ENCODE measurements at places on chromosomes 11 and 22.

- DNase-seq, result no peak
Observed at GRCh38 chr22:44892803-44893730, 116.7 kb downstream of the PHF21B start.

DNA sequence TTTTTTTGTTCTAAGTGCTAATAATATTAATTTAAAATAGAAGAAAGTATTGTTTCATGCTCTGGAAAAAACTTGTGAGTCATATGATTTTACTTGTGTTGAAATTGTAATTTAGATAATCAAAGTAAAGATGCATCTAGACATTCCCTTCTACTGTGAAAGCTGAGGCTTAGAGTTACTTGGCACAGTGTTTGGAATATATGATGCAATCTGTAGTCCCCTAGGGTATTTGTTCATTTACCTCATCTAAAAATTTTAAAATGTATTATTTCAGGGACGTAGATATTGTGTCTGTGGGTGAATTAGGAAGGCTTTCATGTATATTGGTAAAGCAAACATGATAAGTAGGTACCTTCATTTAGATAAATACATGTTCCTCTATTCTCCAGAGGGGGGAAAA is 793.5 kb upstream of the CNTN5 start:
- DNase-seq, result no peak

GRCh38 chr11:115581871-115582639 is 77.8 kb upstream of the CADM1 start:
- DNase-seq, result no peak

DNA sequence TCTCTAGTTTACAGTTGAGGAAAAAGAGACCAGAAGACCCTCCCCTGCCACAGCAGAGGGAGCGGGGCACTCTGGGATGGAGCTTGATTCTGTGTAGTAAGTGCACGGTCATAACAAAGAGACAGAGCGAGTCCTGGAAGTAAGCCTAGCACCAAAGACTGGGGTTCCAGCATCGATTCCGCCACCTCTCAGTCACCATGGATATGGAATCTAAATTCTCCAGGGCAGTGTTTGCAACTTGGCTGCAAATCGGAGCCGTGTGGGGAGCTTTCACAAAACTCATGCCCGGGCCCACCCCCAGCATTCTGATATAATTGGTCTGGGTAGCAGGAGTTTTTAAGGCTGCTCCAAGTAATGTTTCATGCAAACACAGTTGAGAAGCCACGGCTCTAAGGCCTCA is 129.5 kb upstream of the OPCML start:
- DNase-seq, result no peak

DNA sequence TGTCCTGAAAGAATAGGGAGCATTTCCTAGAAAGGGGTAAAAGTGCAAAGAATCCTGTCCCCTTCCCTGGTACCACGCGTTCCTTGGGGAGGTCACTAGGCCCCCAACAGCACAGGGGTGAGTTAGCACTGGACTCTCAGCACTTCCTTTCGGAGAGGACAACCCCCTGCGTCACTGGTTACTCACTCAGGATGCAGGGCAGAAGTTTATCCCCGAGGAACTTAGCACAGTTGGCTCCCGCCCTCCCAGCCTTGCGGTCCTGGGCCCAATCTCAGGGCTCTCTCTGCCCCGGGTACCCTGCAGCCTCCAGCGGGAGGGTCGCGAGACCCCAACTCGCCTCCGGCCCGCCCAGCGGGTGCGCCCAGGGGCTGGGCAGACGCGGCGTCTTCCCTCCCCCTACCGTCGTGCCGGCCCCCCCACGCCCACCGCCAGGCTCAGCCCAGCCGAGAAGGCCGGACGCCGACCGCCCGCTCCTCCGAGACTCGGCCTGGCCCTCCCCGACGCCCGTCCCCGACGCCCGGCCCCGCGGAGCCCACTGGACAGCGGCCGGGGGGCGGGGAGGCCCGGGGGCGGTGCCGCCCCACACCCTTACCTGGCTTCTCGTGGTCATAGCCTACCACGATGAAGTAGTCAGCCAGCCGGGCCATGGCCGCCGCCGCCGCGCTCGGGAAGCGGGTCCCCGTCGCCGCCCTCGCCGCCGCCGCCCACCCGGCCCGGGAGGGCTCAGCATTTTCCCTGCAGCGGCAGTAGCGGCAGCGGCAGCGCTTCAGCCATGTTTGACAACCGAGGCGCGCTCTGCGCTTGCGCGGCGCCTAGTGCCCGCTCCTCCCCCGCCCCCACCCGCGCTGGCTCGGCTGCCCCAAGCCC is at the start of gene SBF2:
Gene SBF2 (minus strand): TSS at position 797 of the 867 bp plus-strand sequence. CDS start 150 bp downstream, at position 647.
- peak; percentile 91 for DNase-seq

DNA sequence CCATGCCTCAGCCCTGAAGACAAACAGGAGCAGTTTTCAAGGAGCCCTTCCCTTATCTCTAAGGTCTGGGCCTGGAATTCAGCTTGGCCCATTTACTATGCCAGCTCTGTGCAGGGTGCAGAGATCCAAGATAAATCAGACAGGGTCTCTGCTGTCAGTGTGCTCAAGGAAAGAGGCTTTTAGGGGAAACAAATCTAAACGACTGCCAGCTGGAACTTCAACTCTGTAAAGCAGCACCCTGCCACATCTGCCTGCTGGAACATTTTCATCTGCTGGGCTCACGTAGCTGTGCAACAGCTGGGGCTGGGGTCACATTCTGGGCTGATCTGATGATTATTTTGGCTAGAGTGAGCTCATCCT is 19.8 kb upstream of the EHF start:
- no peak for DNase-seq

GRCh38 chr11:125001849-125002248 is 47.8 kb downstream of the CCDC15 start:
- DNase-seq, result no peak

- DNase-seq, result no peak
Observed at GRCh38 chr11:28581286-28582242, 473.4 kb downstream of the METTL15 start.

GRCh38 chr11:115616971-115617370 is 112.8 kb upstream of the CADM1 start:
- DNase-seq, result no peak

GRCh38 chr11:623999-624704 is 603 bp downstream of the CDHR5 start:
- no peak for DNase-seq

DNA sequence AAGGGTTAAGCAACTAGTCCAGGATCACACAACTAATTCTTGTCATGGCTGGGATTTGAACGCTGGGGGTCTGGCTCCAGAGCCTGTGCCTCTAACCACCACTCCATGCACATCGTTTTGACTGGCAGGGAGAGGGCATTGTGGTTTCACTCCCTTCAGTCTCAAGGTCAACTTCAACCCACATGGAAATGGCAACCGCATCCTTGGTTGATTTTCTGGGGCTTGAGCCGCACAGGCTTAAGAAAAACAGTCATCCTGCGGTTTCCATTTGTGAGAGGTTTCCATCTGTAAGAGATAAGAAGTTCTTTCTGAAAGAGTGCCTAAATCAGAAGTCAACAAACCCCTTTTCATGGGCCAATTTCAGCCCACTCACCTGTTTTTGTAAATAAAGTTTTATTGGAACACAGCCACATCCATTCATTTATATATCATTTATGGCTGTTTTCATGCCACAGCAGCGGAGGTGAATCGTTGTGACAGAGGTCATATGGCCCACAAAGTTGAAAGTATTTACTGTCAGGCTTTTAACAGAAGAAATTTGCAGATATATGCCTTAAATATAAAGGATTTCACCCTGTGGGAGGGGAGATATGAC is 65.7 kb downstream of the SGSM1 start:
- no peak for DNase-seq

- DNase-seq, result peak; percentile 51
Observed at GRCh38 chr22:30754971-30755758, 60.5 kb downstream of the OSBP2 start.

DNA sequence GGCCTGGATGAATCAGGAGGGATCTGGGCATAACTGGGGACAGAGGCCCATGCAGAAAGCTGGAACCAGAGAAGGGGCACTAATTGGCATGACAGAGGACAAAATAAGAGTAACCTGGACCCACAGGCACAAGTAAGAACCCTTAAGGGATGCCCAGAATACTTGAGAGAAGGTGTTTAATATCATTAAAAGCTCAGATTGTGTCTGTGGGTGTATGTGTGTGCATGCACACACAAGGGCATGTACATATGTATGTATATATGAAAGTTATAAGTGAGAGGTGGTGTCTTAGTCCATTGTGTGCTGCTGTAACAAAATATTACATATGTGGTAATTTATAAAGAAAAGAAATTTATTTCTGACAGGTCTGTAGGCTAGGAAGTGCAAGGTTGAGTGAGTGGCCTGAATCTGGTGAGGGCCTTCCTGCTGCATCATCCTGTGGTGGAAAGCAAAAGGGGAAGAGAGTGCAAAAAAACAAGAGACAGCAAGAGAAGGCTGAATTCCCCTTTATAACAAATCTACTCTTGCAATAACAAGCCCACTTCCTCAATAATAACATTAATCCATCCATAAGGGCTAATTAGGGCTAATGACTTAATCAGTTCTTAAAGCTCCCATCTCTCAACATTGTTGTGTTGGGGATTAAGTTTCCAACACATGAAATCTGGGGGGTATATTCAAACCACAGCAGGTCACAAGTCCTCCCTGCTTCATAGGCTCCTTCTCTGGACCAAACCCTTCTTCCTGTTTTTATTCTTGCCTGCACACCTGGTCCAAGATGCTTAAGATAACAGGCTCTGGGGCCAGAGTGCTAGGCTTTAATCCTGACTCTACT is 68.3 kb upstream of the POU2AF2 start:
- no peak for DNase-seq

- no peak for DNase-seq
Observed at GRCh38 chr22:21672107-21672629, 6.4 kb downstream of the PPIL2 start.

DNA sequence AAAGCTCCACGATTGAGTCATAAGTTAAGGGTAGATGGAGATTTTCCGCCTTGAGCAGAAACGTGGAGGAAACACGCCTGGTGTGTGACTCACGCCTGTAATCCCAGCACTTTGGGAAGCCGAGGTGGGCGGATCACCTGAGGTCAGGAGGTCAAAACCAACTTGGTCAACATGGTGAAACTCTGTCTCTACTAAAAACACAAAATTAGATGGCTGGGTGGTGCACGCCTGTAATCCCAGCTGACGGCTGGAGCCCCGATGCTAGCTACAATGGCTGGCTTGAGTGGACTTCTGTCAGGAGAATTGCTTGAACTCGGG is 17.3 kb upstream of the DGCR8 start:
- DNase-seq, result no peak

DNA sequence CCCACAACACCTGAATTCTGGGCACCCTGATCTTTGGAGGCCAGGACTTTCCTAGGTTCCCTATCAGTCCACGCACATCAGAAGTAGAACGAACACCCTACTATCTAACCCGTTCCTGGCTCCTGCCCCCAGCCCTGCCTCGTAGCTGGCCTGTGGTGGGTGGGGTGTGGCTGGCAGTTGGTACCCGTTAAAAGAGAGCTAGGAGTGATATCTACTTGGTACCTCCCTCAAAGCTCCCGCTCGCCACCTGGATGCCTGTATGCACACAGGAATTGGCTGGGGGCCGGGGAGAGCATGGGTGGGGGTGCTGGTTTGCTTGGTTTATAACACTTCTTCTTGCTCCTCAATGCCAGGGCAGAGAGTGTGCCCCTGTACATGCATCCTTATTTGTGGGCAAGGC is 14.0 kb upstream of the NECTIN1 start:
- no peak for DNase-seq

DNA sequence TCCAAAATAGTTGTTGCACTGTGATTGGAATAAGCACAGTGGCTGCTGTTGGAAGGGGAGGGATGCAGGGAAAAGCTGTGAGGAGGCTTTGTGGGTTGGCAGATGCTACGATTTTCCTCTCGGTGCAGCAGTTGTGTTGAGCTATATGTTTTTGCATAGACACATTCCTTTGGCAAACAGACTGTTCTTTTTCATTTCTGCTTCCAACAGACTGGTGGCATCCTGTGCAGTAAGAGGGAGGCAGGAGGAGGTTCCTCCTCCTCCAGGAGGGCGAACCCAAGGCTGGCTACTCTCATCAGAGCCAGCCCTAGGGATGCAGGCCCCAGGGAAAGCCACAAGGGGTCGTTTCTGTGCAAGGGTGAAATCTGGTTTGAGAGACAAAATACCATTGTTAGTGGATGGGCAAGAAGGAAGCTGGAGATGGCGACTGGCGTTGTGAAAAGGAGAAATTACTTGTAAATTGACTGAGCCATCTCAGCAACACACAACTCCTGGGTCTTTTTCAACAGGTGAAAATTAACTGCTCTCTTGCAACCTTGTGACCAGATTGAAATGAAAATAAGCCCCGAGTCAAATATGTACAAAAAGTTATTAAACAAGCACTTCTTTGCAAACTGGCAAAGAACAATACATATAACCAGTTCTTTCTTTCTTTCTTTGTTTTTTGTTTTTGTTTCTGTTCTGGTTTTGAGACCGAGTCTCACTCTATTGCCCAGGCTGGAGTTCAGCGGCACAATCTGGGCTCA is 26.5 kb upstream of the UBASH3B start:
- DNase-seq, result peak; percentile 57

GRCh38 chr11:16771350-16772140 is 33.1 kb downstream of the C11orf58 start:
- no peak for DNase-seq

DNA sequence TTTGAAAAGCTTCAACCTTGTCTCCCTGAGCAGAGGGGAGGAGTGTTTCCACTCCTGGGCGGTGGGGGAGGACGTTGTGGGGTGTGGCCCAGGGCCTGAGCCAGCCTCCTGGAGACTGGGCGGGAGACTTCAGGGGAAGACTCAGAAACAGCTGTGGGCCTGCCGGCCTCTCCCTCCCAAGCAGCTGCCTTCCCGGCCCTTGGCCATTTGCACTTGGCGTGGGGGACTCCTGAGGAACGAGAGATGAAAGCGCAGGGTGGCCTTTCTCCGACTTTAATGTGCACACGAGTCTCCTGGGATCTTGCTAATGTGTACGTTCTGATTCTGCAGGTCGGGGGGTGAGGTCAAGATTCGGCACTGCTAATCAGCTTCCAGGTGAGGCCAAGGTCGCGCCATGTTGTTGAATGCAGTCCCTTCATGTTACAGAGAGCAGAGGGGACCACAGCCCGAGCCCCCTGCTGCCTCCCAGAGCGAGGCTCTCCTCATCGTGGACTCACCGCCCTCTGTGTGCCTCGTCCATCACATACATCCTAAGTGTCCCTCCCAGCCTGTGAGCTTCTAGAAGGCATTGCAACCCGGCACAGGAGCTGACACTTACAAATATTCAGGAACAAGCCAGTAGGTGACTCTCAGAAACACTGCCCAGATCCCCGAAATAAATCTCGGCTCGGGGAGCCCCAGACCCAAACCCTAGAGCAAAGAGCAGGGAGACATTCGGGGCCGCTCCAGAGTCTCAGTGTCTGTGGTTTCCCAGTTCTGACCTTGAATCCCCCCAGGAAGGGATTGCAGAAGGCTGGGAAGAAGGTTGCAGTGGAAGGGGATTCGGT is 7.7 kb downstream of the LIF start:
- no peak for DNase-seq

- no peak for DNase-seq
Observed at GRCh38 chr22:50061141-50061823, 3.2 kb upstream of the TTLL8 start.

- DNase-seq, result no peak
Observed at GRCh38 chr11:76803023-76803422, 19.9 kb downstream of the TSKU start.

- no peak for DNase-seq
Observed at GRCh38 chr11:121547574-121547973, 94.8 kb upstream of the SORL1-AS1 start.

Measured in neuronal stem cell (in vitro differentiated cells).